Fibroblast of gingiva (primary cell): ENCODE measurements at places on chromosomes 1 and 21.

DNA sequence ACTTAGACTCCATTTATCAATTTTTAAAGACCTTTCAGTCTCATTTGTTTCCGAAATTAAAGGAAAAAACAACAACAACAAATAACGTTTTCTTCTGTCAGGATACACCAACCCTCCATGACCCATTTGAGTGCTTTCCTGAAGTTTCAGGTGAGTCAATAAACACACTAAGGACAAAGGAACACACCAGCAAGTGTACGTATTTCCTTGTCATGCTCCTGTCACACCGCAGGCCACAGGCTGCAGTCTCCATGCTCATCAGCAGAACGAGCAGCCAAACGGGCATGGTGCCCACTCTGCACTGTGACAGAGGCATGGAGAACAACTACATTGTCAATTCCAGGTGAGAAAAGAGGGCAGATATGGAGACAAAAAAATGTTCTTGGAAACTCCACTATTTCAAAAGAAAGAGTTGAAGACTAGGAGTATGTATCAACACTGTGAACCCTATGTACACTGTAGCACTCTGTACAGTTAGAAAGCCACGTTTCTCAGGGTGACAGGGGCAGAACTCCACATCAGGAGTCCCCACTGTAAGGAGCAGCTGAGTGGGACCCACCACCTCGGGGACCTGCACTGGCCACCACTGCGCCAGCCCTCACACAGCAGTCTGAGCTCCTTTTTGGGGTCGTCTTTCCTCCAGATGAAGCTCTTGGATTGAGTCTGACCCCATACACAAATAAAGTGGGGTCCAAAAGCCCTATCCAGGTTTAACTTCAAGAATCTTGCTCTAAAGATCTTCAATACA, 2.6 kb downstream of the PTTG1IP start:
- no peak for DNase-seq

GRCh38 chr1:225915538-225915991, 8.5 kb downstream of the PYCR2 start:
- DNase-seq, result no peak

DNA sequence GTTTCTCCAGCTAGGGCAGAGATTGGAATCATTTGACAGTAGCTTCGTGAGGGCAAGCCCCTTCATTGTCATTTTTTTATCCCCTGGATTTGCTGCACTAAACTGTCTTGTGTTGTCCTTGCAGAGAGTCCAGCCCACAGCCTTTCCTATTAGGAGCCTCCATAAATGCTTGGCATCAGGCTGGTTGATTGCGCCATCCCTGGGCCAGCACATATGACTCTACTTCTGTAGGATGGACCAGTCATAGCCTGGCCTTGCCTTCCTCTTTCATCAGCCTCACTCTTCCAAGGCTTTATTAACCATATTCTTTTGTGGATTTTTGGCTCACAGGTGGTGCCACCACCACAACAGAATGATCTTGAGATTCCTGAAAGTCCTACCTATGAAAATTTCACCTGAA, 31.4 kb downstream of the LY9 start:
- no peak for DNase-seq

GRCh38 chr1:107342316-107342715, 201.5 kb downstream of the NTNG1 start:
- DNase-seq, result no peak

- DNase-seq, result peak; percentile 43
These were observed 60.8 kb upstream of the PGD start for GRCh38 chr1:10338047-10338446.

- DNase-seq, result no peak
These were observed 26.3 kb downstream of the PCSK9 start for GRCh38 chr1:55065648-55066047.

GRCh38 chr1:44412601-44413000, 7.5 kb downstream of the RNF220 start:
- no peak for DNase-seq

DNA sequence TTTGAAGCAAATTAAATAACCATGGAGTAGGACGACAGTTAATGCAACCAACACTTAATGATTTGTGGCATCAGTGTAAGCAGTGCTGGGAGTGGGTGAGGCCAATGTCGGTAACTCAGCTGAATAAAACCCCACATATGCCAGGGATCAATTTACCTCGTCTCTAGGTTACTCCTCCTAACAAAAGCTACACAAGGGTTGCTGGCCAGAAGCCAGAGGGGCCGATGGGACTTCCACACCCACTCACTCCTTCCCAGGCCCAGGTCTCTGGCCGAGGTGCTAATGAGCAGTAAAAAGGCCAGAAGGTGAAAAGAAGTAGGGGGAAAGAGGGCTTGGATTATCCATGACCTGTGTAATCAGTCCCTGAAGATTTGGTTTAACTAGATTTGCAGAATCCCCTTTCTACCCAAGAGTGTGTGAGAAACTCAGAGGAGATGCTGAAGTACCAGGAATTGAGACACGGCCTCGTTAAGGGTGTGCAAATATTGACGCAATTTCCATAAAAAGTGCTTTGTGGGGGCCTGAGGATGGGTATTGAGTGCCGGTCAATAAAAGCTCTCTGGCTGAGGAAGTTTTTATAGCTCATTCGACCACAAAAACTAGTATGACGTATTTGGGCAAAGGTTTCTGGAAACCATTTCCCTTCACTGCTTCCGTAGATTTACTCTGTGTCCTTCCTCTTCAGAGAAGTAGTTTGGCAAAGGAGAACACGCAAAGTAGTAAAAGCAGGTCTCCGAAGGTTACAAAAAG, 145.5 kb downstream of the TBX15 start:
- DNase-seq, result no peak

- DNase-seq, result no peak
These were observed at the start of gene CYP4B1 for GRCh38 chr1:46798810-46799209. CYP4B1 (plus strand) TSS chr1:46799046; CDS start chr1:46799082, 36 bp downstream.

DNA sequence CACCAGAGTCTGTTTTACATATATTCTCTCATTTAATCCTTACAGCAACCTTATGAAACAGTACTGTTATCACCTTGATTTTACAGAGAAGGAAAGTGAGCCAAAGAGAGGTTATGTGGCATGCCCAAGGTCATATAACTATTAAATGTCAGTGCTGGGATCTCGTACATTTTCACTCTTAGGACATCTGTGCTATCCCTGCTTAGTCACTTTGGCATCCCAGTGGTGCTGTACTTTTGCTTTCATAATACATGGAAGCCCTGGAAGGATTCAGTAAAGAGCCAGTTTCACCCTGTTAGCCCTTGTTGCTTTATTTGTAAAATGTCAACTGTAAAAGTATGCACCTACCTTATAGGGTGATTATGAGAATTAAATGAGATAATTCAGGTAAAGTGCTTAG, 104.4 kb downstream of the NFIA start:
- DNase-seq, result peak; percentile 35

- DNase-seq, result no peak
These were observed 26.6 kb downstream of the FAM78B start for GRCh38 chr1:166140251-166140650.

DNA sequence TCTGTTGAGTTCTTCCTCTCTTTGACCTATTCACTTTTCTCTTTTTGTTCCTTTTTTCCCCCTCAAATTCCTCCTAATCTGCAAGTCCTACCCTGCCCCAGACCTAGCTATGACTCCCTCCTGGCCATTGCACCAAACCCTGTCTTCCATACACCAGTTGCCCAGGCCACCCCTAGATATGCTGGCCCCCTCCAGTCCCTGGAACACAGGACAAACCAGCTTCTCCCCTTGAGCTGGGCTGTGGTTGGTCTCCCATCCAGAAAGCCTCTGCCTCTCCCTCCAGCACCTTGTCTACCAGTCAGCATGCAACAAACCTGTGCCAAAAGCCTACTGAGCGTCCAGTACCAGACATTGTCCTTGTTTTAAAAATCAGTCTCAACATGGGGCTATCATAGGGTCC, 59.4 kb downstream of the ELK4 start:
- no peak for DNase-seq

DNA sequence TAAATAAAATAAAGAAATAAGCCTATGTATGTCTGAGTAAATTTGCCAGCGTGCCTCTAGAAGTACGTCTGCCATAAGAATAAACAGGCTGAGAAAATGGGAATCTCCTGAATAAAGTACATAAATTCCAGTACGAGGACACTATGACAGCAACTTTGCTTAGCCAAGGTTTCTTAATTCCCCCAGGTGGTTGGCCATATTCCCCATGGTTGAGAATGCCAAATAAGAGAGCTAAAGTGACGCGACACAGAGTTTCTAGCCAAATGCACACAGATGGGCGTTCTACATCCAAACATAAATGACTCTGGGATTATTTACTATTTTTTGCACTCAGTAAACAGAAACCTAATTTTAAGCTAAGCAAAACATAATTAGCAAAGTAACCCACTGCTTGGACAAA, 19.5 kb downstream of the KCNH1 start:
- DNase-seq, result no peak

DNA sequence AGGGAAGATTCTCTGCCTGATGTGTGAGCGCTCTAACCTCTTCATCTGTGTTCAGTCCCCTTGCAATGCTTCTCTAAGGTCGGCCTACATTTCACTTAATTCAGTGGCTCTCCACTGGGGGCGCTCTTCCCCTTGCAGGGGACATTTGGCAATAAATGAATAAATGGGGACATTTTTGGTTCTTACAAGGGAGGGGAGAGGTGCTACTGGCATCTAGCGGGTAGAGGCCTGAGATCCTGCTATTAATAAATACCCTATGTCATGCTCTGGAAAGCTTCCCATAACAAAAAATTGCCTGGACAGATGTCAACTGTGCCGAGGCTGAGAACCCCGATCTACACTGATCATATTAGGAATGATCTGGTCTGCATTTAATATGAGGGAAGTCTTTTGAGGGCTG, 25.9 kb upstream of the DNAJC11 start:
- peak; percentile 51 for DNase-seq

- peak; percentile 5 for DNase-seq
These were observed 127.0 kb downstream of the NME7 start for GRCh38 chr1:169240449-169241232.

DNA sequence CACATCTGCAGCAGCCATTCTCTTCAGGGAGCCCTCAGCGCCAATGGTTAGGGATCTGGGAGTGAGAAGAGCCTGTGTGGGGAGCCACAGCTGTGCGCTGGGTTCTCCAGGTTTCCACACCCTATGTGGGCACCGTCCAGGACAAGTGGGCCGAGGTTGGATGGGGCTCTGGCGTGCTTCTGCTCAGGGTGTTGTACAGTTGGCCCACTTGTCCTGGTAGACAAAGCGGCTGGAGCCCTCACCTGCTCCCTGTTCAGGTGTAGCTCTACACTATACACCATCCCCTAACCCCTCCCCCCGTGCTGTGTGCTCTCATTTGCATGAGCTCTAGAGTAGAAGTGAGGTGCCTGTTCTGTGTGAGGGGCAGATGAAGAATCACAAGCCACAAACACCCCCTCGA, 12.2 kb downstream of the SH3BP5L start:
- no peak for DNase-seq

GRCh38 chr1:38891753-38892152, 10.4 kb upstream of the GJA9 start:
- DNase-seq, result no peak

- peak; percentile 50 for DNase-seq
These were observed 10.1 kb upstream of the PROK1 start for GRCh38 chr1:110440877-110441276.

GRCh38 chr1:238489006-238489405, 598.3 kb upstream of the ZP4 start:
- DNase-seq, result no peak

DNA sequence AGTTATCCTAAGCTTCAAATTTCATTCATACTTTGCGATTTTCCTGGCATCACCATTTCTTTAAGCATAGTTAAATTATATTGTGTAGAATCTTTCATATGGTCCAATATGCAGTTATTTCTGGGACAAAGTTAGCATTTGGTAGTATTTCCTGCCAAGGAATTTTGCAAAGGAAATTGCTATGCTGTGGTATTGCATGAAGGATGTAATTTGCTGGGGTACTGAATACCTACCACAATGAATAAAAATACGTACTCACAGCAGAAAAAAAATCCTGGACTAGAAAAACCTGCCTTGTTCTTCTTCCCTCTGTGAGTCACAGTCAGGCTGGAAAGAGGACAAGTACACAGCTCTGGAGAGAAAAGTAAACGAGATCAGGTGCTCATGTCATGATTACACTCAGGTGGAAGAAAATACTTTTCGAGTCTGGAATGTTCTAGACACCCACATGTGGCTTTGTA, 241.2 kb downstream of the PTBP2 start:
- peak; percentile 65 for DNase-seq

DNA sequence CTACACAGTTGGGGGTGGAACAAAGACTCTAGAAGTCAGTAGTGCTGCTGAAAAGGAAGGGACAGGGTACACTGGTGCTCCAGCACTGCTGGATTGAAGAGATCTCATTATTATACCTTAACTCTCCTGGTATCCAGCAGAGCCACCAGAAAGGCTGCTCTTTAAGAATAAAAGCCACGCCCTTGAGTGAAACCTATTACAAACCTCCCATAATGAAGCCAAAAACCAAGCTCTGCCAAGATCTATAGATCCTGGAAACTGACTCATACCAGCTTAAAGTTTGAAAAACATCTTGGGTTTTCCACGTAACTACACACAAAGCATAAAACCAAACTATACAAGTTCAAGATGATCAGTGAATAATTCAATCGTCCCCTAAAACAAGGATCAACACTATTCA, 38.0 kb downstream of the ADSS2 start:
- no peak for DNase-seq

DNA sequence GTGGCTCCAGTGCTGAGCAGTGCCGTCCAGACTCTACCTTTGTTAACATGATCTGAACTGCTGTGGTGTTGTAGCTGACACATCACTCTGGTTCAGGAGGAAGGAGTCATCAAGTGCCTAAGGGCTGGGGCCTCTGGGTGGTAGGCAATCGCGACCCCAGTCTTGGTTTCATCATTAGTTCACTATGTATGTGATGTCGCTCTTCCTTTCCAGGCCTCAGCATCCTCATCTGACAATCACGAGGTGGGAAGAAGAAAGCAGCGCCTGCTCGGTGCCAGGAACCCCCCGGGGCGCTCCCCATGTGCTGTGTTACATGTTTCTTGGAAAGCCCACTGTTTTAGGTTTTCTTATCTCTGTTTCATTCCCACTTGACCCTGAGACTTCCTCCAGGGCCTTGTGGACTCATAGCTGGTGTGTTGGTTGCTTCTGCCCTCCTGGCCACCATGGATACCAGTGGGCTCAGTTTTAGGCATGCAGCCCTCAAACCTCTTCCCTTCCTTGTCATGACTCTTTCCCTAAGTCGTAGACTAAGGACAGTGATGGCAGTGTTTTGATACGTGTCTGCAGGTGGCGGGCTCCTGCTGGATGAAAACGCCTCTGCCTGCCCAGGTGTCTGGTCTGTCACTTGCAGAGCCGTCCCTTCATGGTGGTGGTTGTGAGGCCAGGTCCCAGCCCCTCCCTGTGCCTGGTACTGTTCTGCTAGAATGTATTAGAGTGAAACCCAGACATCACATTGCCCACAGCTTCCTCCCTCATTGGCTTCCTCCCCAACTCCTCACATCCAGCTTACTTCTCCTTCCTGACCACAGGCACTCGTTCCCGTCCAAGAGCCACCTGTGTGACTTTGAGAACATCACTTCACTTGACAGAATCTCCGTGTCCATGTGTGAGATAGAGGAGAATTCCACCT, 17.2 kb upstream of the FOXO6 start:
- DNase-seq, result no peak

GRCh38 chr1:231419738-231420298, 2.3 kb downstream of the EGLN1 start:
- DNase-seq, result no peak
